ENCODE measurements at places on chromosomes 6 and 20.

- DNase-seq = no peak
Measured at GRCh38 chr20:59000326-59000725, 6.7 kb downstream of the CTSZ start.

DNA sequence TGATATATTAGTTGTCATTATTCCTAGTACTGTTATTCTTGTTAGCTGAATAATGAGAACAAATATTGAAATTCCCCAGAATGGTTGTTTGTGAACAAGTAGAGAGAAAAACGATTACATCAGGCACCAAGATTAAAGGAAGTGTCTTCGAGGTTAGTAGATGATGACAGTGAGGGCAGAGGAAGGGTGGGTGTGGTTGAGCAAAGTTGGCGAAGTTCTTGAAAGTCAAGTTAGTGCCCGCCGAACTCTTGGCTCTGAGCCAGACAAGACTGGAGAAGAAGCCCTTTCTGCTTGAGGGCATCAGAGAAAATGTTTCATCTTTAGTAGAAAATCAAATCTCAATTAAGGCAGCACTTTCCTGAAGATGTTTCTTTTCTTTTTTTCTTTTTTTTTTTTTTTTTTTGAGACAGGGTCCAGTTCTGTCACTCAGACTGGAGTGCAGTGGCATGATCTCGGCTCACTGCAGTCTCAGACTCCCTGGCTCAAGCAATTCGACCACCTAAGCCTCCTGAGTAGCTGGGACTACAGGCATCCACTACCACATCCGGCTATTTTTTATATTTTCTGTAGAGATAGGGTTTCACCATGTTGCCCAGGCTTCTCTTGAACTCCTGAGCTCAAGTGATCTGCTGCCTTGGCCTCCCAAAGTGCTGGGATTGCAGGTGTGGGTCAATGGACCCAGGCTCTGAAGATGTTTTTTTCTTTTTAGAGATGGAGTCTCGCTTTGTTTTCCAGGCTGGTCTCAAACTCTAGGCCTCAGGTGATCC, 77.1 kb downstream of the SGK1 start:
- DNase-seq = peak; percentile 31

GRCh38 chr20:20299904-20300303, 68.0 kb upstream of the INSM1 start:
- no peak for DNase-seq

DNA sequence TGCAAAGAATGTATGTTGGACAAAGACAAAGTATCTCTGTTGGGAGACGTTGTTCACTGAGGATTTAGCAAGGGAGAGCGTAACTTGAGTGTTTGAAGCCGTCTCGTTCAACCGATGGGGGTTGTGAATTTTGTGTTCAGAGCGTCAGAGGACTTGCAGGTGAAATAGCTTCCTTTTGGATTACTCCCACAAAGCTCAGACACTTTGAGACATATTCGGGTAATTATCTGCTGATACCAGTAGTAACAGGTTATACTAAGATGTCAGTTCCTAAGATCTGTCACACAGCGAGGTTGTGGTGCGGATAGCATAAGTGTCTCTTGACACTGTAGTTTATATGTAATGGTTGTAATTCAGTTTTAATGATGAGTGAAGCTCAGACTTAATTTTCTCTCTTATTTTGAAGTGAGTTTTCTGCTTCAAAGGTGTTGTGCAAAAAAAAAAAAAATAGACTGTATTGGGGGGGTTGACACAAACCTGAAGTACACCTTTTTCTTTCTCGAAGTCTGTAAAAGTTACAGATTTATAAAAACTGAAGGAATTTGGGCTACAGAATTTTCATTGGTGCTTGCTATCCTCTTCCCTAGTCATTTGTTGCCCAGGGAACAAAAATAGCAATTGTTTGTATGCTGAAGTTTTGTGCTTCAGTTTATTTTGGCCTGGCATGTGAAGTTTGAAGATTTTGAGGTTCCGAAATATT, 1.7 kb downstream of the ASXL1 start:
- DNase-seq = no peak

GRCh38 chr20:63502671-63503172, 3.8 kb upstream of the EEF1A2 start:
- DNase-seq = no peak

DNA sequence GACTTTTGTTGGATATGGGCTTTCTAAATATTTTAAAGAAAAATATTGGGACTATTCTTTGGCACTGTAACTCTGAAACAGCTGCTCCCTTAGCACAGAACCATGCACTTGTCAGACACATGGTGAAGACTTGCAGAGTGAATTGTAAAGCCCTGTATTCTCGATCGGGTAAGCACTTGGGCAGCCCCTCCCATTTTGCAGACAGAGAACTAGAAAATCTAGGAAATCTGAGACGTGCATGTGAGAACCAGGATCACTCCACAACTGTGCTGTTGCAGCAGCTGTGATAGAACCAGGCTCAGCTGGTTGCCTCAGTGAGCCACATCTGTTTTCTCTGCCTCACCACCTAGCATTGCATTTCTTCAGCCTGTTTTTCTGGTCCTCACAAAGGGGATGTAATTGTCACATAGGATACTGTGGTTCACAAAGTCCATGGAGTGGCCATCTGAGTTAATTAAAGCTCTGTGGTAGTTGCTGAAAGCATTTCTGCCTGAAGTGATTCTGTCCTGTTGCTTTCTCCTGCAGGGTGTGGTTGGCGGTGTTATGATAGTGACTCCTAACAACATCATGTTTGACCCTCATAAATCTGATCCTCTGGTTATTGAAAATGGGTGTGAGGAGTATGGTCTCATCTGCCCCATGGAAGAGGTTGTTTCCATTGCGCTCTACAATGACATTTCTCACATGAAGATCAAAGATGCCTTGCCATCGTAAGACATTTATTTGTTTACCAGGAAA, 71.8 kb upstream of the HINT3 start:
- no peak for DNase-seq

GRCh38 chr20:44072384-44072783, 114.6 kb downstream of the JPH2 start:
- no peak for DNase-seq

GRCh38 chr6:12605888-12606345, 110.7 kb upstream of the PHACTR1 start:
- DNase-seq = no peak

DNA sequence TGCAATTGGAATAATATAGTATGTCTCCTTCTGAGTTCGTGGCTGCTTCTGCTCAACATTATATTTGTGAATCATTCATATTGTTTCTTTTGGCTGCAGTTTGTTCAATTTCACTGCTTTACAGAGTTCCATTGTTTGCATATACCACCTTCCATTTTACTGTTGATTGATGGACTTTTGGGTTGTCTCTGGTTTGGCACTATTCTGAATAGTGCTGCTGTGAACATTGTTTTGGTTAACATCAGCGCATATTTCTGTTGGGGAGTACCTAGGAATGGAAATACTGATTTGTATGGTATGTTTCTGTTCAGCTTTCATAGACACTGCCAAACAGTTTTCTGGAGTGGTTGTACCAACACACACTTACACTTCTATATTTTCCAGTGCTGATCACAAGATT, 46.9 kb downstream of the UST start:
- no peak for DNase-seq

DNA sequence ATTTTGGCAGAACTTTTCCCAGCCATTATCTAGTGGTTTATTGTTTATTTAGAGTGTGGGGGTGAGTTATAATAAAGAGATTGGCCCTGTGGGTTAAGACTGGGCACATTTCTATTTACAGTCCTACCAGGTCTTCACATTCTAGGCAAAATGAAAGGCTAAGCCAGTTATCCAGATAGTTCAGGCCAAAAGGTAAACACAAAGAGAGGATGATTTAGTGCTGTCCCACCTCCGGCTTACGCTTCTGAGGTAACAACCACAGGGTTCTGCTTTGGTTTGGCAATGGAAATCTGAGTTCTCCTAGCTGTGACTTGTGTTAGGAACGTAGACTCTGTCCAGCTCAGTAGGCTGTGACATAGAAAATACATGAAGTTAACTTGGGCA, 50.3 kb upstream of the PTPRK start:
- DNase-seq = no peak

DNA sequence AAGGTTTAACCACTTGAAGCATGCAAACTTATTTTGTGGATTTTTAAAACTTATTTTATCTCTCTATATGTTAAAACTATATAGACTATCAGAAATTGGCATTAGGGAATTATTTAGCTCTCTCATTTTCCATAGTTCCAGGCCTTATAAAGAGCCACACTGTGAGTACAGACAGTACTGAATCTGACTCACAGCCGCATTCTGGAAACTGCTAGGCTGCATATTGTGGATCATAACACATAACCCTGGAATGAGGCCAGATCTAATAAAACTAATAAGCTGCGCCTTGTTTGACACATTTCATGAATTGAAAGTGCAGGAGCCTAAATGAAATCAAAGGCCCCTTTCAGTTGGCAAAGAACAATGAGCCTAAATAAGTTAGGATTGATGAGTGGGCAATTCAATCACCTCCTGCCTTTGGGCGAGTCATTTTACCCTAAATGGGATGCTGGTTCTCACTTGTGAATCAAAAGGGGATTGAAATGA, 308.4 kb downstream of the PACRG start:
- DNase-seq = no peak

GRCh38 chr20:1830240-1830639, 65.0 kb upstream of the SIRPA start:
- peak; percentile 15 for DNase-seq

- no peak for DNase-seq
Measured at GRCh38 chr20:52433326-52434040, 241.9 kb upstream of the ZFP64 start.

DNA sequence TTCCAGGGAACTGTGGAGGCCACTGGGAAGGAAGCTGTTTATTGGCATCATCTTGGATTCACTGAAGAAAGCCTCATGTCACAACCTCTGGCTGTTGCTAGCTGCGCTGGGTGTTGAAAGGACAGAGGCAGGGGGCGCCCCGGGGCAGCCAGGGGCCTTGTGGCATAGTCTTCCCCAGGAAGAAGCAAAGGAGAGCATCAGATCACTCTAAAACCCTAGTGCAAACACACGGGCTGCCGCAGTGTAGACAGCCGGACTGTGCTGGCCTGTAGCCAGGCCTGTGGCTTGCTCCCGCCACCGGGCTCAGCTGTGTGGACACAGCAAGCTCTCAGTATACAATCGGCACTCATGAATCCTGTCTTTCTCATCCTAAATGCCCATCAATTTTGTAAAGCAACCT, 23.8 kb upstream of the SMOC2 start:
- no peak for DNase-seq

- DNase-seq = no peak
Measured at GRCh38 chr20:8639112-8639778, 429.6 kb upstream of the PLCB4 start.

DNA sequence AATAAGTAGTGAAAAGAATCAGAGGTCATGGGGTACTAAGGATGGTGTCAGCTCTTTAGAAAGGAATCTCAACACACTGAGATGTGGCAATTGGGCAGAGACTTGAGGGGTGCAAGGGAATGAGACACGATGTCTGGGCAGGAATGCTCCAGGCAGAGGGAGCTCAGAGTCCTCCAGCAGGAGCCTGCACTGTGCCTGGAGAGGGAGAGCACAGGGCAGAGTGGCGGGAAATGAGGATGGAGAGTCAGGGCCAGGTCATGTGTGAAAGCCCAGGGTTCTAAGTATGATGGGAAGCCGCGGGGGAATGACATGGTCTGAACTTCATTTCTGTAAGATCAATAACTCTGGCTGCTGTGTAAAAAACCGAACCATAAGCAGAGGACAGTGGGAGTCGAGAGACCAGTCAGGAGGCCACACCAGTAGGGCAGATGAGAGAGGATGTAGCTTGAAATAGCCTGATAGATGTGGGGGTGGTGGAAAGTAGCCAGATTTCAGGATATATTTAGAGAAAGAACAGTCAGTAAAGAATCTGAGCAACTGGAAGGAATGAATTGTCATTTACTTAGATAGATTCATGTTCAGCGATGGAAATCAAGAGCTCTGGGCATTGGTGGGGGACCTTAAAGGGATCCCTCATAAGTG, 133.4 kb upstream of the DTNBP1 start:
- peak; percentile 44 for DNase-seq

DNA sequence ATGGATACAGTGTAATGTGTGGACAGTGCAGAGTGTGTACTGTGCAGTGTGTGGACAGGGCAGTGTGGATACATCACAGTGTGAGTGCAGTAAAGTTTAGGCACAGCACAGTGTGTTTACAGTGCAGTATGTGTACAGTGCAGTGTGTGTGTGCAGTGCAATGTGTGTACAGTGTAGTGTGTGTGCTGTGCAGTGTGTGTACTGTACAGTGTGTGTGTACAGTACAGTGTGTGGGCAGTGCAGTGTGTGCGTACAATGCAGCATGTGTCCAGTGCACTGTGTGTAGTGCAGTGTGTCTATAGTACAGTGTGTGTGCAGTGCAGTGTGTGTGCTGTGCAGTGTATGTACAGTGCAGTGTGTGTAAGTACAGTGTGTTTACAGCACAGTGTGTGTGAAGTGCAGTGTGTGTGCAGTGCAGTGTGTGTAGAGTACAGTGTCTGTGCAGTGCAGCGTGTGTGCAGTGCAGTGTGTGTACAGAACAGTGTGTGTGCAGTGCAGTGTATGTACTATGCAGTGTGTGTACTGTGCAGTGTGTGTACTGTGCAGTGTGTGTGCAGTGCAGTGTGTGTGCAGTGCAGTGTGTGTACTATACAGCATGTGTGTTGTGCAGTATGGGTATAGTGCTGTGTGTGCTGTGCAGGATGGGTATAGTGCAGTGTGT, 385.2 kb downstream of the KIF16B start:
- DNase-seq = no peak

DNA sequence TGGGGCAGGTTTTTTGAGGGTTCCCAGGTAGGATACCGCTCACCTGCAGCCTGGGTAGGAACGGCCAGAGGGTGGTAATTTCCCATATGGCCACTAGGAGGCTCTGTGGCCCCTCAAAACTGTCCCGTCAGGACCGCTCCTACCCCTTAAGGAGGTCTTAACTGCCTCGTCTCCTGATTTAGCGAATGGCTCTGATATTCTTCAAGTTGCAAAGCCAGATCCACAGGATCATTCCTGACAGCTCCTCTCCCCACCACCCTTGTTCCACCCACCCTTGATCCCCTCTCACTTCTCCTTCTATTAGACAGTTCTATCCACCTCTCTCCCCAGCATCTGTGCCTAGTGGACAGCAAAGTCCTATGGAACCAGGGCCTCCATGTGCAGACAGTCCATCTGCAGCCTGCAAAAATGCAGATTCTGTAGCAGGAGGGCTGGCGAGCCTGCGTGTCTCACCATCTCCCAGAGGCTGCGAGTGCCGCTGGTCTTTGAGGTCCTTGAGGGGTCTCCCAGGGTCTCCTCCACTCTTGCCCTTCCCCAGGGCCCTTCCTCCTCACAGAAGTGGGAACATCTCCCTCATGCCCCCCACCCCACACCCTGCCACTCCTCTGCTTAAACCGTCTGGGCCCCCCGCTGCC, 34.3 kb upstream of the ZBP1 start:
- no peak for DNase-seq

- no peak for DNase-seq
Measured at GRCh38 chr6:139841794-139842215, 467.4 kb upstream of the CITED2 start.

- no peak for DNase-seq
Measured at GRCh38 chr6:170092826-170093225, 198.1 kb downstream of the DLL1 start.

GRCh38 chr20:9070304-9070703, 1.4 kb downstream of the PLCB4 start:
- no peak for DNase-seq

GRCh38 chr20:11429168-11429567, 488.5 kb upstream of the BTBD3 start:
- DNase-seq = no peak
